T-helper 22 cell (primary cell): ENCODE measurements at places on chromosomes 11 and 22.

GRCh38 chr11:1177020-1177770 lies 19.4 kb downstream of the MUC5AC start:
- no peak for DNase-seq

GRCh38 chr11:112519751-112520150 lies 259.1 kb upstream of the PLET1 start:
- no peak for DNase-seq

DNA sequence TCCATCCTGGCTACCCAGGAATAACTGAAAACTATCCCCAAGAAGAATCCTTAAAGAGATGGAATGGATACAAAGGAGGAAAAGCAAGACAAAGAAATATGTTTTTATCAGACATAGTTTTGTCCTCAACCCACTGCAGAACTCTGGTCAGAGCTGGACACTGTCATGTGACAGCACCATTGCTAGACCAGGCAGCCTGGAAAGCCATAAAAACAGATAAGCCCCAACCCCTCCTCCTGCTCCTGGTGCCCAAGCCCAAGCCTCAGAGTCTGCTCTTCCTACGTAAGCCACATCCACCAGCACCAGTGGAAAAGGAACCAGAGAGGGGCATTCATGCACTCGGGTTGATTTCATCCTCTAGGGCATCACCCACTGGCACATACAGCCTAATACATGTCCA lies 116.9 kb downstream of the TRIM29 start:
- DNase-seq = no peak

DNA sequence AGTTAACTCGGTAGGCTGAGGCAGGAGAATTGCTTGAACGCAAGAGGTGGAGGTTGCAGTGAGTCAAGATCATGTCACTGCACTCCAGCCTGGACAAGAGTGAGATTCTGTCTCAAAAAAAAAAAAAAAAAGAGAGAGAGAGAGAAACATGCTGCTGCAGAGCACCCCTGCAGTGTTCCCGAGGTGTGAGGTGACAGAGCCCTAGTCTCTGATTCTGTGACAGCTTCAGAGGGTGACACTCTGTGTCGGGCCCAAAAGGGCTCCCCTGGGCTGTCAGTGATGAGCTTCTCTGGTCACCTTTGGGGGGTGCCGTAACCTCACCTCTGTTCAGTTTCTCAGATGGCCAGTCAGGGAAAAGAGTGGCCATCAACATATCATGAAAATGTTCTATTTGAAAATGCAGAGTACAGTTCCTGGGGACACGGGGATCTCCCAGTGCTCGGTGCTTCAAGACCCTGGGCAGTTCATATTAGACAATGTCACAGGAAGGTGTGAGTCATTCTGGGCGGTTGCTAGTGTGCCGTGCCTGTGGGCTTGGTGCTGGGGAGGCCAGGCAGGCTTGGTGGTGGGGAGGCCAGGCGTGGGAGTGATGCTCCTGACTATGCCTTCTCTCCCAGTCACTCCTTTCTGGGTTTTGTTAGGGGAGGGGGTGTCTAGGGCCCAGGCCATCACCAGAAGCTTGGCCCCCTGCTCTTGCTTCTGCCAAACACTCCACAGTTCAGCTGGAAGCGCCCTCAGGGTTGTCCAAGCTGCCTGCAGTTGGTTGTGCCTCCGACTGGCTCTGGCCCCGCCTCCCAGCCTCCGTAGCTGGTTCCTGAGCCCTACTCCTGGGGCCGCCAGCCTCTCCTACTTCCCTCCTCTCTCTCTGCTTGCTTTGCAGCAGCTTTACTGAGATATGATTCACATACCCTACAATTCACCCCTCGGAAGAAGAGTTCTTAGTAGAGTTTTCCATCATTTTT lies 52.5 kb upstream of the CLDN5 start:
- DNase-seq = no peak

DNA sequence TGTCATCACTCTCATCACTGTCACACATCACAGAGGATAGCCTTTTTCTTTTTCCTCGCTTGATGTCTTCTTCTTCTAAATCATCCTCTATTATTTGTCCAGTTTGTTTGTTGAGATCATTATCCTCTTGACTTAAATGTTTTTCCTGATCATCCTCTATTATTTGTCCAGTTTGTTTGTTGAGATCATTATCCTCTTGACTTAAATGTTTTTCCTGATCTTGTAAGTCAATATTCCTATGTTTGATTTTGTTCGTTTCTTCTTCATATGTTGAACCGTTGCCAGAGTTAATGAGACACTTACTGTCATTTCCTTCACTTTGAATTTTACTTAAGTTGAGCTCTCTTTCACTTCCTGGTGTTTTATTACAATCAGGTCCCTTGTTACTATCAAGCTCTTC lies 5.6 kb downstream of the CCDC82 start:
- DNase-seq = no peak

- DNase-seq = no peak
Observed at GRCh38 chr11:82756765-82757639, 23.3 kb upstream of the FAM181B start.

GRCh38 chr11:99534812-99535211 lies 514.1 kb downstream of the CNTN5 start:
- no peak for DNase-seq

- no peak for DNase-seq
Observed at GRCh38 chr11:43523632-43524031, 156.9 kb upstream of the HSD17B12 start.

DNA sequence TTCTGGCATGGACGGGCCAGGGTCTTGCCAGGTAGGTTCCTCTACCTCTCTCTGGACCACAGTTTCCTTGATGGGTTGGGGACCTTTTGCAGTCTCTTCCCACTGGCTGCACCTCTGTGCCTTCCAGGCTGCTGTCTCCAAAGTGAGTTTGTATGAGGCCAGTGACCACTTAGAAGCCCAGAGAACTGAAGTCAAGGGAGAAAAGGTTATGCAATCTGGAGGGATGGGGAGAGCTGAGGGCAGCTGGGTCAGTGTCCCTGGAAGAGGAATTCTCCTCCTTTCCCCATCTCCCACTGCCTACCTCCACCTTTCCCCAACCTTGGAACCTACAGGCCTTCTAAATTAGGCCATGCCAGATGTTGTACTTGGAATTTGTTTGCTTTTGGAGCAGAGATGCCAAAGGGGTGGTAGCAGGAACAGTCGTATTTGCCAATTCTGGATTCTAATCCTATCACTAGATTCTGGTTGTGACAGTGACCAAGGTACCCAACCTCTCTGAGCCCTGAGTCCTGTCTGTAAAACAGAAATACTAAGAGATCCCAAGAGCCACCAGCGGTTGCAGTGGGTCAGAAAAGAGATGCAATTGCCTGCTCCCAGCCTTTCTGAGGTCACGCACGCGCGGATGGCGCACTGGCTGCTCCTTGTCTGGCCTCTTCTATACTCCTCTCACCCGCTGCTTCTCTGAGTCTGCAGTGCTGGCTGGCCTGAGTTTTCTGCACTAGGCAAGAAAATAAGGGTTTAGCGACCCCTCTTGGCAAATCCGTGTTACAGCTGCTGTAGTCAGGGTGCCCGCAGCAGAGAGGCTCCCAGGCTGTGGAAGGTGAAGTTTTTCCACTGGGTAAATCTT lies 10.7 kb upstream of the ACCSL start:
- no peak for DNase-seq

GRCh38 chr11:130402570-130402969 lies 25.8 kb downstream of the ADAMTS8 start:
- DNase-seq = no peak

- no peak for DNase-seq
Observed at GRCh38 chr11:47188259-47188658, 2.0 kb upstream of the PACSIN3 start.

DNA sequence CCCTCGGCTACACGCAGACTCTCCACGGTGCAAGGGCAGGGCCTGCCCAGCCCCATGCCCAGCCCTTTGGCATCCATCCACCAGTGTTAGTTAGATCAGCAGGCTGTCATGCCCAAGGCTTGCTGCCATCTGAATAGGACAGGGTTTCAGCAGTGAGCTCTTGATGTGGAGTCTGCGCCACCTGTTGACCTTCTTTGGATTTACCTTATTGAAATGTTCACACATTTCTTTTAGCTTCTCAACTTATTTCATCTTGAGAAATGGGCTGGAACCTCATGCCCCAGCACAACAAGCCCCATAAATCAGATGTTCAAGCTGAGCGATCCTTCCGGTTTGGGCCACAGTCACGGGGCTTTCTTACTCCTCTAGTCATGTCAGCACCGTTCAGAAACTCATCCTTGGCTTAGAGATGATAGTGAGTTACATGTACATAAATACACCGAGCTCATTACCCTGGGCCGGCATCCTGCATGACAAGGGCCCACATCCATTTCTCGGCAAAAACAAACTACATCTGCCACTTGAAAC lies 61.7 kb downstream of the PARVB start:
- DNase-seq = no peak

DNA sequence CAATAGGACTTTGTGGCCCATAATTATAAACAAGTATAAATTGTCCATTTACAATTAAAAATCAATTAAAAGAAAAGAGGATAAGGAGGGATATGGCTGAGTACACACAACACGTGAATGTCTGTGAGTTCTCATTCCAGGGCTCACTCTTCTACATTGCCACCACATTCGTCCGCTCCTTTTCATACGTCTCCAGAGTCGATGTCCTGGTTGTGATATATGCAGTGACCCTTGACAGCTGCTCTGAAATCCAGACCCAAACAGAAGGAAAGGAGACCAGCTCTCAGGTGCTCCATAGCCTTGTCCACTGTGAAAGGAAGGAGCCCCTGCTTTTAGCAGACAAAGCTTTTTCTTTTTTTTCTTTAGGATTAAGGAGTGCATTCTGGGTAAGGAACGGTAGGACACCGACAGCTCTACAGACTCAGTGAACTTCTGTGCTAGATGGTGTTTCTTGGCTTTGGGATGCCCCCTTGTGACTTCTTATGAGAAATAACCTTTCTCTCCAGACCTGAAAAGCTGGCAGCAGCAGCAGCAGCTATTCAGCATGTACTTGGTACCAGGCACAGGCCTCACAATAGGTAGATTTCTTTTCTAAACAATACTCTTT lies 19.7 kb upstream of the DNAJB13 start:
- DNase-seq = no peak

GRCh38 chr11:126233391-126233790 lies 21.8 kb downstream of the FAM118B start:
- no peak for DNase-seq

GRCh38 chr11:68216171-68216938 lies 3.3 kb upstream of the KMT5B start:
- DNase-seq = no peak

DNA sequence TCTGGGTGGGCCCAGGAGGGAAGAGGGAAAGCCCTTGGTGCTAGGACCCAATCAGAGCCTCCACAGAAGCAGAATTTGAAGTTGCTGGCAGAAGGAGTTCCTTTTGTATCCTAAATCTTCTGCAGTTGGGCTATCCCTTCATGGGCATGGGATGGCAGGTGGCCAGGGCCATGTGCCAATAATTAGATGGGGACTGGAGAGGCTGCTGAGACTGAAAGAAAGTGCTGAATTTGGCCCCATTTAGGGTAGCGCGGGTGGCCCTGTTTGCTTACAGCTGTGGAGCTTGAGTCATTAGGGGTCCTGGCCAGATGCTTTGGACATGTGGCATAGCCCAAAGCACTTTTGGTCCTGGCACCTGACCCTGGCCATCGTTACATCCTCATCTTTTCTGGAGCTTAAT lies 27.1 kb downstream of the PARVA start:
- DNase-seq = no peak

DNA sequence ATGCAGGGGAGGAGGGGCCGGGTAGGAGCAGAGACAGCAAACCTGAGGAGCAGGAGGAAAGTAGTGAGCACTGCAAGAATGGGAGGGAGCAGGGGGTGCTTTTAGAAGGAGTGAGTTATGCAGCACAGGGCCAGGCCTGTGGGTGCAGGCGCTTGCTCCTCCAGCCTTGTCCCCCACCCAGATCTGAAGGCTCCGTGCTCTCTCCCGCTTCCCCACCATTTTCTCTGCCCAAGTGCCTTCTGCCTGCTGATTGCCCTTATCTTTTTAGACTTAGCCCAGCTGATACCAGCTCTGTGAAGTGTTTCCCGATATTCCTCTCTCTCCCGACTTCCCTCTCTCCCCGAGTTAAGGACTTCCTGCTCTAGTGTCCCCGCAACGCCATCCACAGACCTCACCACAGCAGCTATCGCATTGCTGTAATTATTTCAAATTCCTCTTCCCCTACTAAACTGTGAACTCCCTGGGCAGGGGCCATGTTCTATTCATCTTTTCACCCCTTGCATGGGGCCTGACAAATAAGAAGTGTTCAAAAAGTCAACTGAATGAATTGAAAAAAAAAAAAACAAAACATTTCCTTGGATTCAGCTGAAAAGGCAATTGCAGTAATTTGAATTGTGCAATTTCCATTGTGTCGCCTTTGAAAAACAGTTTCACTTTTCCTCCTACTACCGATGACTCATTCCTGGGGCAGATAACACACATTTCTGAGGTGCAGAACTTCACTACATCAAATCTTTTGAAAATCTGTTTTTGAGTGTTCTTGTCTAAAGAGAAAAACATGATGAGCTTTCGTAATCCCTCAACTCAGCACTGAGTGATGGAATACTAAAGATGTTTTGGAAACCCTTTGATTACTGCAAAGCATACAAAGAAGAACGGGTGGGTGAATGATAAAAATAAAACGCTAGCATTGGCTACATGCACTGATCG lies 69.7 kb upstream of the BMAL1 start:
- DNase-seq = no peak

GRCh38 chr22:49950396-49950994 lies 10.1 kb upstream of the PIM3 start:
- DNase-seq = no peak

DNA sequence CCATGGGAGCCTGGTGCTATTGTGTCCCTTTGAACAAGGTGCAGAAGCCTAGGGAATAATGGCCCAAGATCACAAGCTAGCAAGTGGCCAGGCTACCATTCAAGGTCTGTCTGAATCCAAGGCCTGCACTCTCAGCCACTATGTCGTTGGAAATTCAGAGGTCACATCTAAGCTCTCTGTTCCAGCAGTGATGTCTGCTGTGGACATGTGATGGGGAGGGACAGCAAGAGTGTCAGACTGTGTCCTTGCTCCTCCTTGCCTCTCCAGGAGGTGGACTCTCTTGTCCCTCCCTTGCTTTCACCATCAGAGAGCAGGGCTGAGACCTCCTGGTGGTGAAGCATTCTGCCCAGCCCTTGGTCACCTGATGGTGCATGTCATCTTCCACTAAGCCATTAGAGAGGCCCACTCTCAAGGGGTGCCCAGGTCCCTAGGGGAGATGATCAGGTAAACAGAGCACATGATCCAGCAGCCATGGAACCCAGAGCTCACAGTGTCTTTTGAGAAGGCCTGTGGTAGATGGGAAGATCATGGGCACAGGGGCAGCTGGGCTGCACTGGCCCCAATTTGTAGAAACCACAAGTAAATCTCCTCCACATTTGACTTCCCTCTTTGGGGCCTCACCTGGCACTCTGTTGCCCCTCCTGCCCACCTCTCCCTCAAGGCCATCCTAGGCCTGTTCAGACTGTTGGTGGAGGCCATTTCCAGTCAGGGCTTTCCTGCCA lies 37.1 kb upstream of the SUSD2 start:
- DNase-seq = no peak

- no peak for DNase-seq
Observed at GRCh38 chr11:45798793-45799441, 6.0 kb upstream of the SLC35C1 start.

DNA sequence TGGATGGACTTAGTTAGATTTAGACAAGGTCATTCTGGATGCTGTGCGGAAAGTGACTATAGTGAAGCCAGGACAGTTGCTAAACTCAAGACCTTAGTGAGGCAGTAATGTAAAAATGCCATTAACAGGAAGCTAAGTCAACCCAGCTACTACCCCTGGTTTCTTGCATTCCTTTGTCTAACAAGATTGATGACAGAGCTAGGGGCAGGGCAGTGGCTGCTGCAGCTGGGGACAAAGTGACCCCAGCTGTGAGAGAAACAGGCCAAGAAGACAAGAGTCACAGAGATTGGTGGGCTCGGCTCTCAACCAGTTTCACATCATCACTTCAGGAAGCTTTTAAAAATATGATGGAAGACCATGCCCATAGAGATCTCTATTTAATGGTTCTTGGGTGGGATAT lies 110.4 kb upstream of the POU2AF2 start:
- DNase-seq = no peak
